ENCODE measurements at places on chromosomes 4 and X.

- no peak for DNase-seq
Measured at GRCh38 chrX:14670819-14671218, 141.5 kb downstream of the GLRA2 start.

- DNase-seq, result no peak
Measured at GRCh38 chrX:127030016-127030748, 210.7 kb downstream of the PRR32 start.

DNA sequence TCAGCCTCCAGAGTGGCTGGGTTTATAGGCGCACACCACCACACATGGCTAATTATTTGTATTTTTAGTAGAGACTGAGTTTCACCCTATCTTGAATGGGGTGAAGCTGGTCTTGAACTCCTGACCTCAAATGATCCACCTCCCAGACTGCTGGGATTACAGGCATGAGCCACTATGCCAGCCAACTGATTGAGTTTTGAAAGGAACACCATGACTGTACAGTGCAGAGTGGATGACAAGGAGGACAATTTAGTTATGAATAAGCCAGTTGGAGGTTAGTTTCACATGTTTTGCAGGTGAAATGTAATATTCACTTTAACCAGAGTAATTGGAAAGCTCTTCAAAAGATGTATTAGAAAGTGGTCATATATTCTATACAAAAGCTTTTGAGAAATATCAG lies 60.8 kb downstream of the PCDH18 start:
- DNase-seq, result no peak

DNA sequence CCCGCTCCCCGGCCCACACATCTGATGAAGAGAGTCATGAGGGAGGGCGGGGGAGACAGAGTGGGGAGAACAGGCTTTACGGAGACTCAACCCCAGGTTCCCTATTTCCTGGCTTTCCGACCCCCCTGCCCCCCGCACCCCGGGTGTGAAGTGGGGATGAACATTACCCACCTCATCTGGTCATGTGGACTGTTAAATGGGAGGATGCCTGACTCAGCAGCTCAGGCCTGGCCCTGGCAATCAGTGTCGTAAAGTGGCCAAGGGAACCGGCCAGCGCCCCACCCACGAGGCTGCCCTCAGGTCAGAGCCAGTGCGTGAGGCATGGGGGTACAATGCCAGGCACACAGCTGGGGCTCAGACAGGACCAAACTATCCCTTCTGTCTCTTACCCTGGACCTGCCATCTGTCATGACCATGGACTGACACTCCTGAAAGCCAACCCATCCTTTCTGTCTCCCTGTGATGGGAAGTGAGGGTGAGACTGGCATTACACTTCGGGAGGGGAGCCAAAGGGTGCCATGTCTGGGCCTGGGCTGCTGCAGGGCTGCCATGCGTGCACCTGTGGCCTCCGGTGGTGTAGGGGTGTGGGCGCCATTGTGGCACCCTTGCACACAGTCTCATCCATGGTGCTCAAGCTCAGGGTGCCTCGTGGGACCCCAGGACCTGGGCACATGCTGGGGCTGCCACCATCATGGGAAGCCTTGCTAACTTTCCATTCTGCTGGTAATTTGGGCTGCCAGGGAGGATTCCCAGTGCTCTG lies 106.1 kb upstream of the PSAPL1 start:
- no peak for DNase-seq

DNA sequence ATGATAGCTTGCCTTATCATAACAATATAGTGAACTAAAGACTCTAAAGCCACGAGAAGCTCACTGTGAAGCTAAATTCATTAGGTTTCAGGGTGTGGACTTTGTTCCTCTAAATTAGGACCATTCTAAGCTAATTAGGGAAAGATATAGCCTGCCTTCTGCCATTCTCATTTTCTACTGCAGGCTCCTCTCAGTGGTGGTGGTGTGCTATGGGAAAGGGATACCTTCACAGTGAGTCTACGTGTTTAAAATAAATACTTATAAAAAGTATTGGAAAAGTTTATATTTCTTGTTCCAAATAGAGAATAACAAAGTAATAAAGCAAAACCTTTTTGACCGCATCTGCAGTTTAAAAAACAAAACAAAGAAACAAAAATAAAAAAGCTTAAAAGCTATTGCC lies 327.7 kb downstream of the PAPSS1 start:
- no peak for DNase-seq

GRCh38 chrX:11759172-11759460 lies 1.1 kb downstream of the MSL3 start:
- no peak for DNase-seq

- no peak for DNase-seq
Measured at GRCh38 chr4:42654631-42655268, 2.2 kb downstream of the ATP8A1 start.

DNA sequence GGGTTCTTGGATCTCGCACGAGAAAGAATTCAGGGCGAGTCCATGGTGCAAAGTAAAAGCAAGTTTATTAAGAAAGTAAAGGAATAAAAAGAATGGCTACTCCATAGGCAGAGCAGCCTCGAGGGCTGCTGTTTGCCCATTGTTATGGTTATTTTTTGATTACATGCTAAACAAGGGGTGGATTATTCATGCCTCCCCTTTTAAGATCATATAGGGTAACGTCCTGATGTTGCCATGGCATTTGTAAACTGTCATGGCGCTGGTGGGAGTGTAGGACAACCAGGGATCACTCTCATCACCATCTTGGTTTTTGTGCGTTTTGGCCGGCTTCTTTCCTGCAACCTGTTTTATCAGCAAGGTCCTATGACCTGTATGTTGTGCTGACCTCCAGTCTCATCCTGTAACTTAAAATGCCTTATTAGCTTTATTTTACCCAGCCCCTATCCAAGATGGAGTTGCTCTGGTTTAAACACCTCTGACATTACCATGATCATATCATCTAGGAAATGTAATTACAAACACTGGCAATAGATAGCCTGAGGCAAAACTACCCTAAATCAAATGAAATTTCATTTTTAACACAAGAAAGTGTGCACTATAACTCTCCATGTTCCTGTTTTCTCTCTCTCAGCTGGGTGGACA lies 94.3 kb upstream of the ATXN3L start:
- DNase-seq, result no peak

GRCh38 chr4:148447681-148448080 lies 5.5 kb upstream of the NR3C2 start:
- peak; percentile 21 for DNase-seq

DNA sequence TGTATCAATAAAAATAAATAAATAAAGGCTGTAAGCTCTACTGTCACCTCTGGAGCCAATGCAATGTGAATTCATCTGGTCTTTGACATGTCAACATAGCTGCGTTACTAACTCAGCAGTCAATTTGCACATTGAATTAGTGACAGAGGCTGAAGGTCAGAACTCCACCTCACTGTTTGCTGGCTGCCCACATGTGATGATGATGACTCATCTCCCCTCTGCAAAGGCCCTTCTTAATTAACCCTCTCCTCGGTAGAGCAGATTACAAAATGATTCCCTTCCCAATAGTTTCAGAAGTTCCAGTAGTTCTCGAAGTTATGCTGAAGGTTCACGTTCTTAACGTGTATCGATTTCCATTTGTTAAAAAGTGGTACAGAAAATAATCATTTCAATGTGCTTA lies 1626.0 kb upstream of the TENM3 start:
- no peak for DNase-seq

DNA sequence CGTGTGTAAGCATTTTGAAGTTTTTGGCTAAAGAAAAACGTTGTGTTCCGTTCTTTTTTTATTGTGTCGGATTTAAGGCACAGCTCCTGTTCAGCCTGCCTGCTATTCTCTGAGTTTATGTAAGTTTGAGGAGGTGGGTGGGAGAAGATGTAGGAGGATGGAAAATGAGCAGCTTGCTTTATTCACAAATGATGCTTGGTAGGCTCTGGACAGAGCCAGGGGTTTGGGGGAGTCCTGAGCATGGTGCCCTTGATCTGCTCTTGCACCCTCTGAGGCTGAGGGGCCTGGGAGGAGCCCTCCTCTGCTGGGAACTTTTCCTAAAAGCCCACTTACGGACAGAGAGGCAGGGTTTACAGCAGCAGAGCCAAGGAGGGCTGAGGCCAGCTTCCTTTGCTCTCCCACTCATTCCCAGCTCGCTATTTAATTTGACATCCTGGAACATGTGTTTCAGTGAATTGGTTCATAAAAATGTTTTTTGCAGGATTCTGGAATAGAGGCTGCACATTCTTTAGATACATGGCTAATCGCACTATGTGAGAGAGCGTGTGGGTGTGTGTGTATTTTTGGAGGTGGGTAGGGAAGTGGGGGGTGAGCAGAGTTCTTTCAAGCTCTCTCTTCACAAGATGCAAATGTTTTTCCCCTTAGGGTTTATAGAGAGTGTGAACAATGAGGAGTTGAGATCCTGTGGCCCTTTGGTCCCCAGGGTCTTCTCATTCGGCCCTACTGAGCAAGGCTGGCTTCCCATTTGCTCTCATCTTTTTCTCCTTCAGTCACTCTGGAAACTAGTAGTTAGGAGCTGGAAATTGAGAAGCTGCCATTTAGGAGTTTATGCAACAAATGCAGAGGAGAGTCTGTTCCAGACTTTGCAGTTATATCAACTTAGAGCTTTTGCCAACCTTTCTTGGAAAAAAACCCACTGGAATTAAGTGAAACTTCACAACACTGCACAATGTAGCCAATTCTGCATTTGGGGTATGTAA lies 32.1 kb downstream of the TMEM131L start:
- DNase-seq, result no peak

DNA sequence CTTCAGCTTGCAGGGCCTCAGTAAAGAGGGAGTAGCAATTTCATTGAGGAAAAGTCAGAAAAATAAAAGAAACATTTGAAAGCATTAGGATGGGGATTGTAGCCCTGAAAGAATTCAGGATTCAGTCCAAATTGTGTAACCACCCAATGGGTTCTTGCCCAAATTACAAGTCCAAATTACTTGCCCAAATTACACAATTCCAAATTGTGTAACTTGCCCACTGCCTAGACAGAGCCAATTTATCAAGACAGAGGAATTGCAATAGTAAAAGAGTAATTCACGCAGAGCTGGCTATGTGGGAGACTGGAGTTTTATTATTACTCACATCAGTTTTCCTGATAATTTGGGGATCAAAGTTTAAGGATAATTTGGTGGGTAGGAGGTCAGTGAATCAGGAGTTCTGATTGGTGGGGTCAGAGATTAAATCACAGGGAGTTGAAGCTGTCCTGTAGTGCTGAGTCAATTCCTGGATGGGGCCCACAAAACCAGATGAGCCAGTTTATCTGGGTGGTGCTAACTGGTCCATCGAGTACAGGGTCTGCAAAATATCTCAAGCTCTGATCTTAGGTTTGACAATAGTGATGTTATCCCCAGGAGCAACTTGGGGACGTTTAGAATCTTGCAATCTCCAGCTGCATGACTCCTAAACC lies 18.1 kb upstream of the PAGE5 start:
- DNase-seq, result no peak

GRCh38 chr4:148926276-148927260 lies 484.4 kb upstream of the NR3C2 start:
- DNase-seq, result peak; percentile 76

GRCh38 chr4:105652286-105652888 lies 56.1 kb downstream of the INTS12 start:
- DNase-seq, result no peak

DNA sequence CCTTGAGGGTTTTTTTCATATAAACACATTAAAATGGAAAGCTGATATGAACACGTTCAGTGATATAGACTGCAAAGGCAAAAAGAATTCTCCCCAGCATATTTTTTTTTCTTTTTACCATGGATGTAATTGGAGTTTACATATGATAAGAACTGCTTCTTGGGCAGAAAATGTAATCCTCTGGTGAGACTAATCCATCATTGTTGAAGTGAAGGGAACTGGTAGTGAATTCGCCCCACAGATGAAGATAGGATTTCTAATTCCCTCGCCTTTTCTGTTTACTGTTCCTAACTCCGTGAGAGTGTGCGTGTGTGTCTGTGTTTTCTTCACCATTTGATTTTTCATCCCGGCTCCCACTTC lies 88.9 kb downstream of the GPR143 start:
- no peak for DNase-seq

GRCh38 chrX:134513091-134513490 lies 53.1 kb downstream of the HPRT1 start:
- no peak for DNase-seq

GRCh38 chr4:181119186-181119585 lies 1124.0 kb upstream of the TENM3 start:
- DNase-seq, result no peak

DNA sequence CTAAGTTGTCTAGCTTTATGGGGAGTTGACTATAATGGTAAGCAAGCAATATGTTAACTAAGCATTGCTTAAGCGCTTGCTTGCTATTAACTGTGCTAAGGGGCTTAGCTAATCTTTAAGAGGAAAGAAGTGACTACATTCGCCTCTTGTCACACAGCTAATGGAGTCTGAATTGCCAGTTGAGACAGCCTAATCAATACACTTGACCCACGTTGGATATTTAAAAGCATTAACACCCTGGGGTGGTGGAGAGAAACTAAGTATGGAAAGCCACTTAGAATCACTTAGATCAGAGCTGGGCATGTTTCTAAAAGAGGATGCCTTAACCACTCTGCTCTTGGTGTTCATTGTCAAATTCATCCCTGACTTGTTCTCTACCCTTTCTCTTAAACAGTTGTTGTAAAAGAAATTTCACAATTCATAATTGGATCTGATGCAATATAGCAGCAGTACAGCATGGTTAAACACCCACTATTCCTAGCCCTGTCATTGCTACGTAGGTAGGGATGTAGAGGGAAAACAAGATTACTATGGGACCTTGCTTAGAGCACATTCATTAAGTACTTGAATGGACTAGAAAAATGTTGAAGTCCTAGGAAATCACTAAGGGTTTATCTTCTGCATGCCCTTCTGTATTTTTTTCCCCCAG lies 3.5 kb downstream of the ZAR1 start:
- no peak for DNase-seq

DNA sequence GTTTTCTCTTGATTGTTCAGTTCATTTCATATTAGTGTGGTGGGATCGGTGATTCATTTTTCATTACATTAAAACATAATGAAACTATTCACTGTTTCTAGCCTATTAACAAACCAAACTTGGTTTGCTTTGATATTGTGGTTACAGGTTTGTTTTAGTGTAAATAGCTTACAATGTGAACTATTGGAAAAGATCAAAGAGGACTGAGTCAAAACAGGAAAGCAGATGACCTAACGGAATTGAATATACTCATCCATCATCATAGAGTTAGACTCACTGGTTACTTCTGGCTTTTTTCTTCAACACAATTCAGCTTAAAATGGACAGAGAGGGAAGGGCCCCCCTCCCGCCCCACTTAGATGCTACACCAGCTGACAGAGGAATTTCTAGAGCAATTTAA lies 616.2 kb upstream of the AADAT start:
- no peak for DNase-seq

DNA sequence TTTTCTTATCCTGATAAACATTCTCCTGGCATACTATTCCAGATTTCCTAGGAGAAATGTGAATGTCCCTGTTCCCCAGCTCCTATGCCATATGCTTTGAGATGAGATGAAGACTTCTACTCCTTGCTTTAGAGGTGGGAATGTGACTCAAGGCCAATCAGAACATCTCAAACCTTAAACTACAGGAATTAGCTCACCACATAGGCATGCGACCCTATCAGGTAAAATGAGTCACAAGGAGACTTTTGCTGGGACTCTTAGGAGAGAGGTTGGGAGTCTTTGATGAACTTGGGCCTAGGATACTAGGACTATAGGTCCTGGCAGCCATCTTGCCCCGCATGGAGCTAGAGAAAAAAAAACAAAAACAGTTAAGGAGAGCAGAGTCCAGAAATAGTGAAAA lies 5.8 kb upstream of the USO1 start:
- no peak for DNase-seq

Data from colonic mucosa (tissue), 4 donors.